NCI-H187 treated with DMSO at 0.1 percent for 48 hours (cell line): ENCODE measurements at places on chromosomes 2 and 18.

DNA sequence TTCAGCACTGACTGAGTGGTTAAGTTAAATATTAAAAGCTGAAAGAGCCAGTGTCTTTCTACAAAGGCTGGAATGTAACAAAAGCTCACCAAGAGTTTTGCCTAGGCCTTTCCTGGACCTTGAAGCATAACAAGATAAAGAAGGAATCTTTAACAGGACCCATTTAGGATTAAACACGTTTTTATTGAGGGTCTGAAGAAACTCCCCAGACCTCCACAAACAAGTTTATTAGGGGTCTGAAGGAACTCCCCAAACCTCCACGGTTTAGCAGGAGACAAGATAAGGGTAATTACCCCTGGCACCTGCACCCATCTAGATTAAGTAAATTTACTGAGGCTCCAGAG is 104.0 kb downstream of the ACAA2 start:
- DNase-seq: no peak

DNA sequence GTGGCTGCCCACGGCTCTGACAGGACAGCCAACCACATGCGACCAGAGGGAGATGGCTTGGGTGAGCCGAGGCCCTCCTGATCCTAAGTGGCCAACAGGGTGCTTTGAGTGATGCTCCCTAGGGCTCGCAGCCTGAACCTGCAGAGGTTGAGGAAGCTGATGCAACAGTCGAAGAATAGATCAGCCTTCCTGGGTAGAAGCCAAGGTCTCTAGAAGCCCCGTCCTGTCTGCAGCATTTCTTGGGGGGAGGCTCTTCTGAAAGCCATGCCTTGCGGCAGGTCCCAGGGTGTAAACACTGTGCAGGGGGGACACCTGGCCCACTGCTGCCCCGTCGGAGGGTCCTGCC is 136.4 kb downstream of the HDAC4 start:
- no peak for DNase-seq

- DNase-seq: no peak
Observed at GRCh38 chr2:238861766-238862315, 14.0 kb downstream of the TWIST2 start.

- peak; percentile 60 for DNase-seq
Observed at GRCh38 chr2:2639251-2640139, 308.4 kb upstream of the MYT1L start.

DNA sequence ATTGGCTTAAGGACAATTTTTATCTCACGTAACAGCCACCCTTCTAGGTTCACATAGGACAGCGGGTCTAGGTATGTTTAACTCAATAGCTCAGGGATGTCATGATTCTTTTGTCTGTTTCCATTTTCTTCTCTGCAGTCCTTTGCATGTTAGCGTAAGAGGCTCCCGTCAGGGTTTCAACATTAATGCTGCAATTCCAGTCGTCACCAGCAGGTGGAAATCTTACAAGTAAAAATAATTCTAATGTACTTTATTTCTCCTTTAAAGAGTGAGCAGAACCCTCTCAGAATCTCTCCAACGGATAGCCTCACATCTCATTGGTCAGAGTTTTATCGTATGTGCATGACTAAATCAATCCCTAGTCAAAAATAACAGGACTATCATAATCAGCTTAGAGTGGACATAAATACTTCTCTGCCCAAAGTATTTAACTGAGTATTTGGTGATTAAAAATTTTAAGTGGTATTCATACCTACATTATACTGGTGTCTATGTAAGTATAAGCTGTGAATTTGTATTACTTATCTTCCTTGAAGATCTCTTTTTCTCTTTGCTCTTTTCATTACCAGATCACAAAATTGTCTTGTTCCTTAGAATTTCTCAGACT is 487.2 kb upstream of the GCFC2 start:
- no peak for DNase-seq

GRCh38 chr2:154707994-154708575 is 9.6 kb downstream of the KCNJ3 start:
- no peak for DNase-seq

- no peak for DNase-seq
Observed at GRCh38 chr2:99605036-99605435, 115.2 kb upstream of the REV1 start.
